ENCODE measurements at places on chromosomes 7 and 10.

- DNase-seq, result no peak
These were observed 304.1 kb downstream of the IPMK start for GRCh38 chr10:57963546-57963945.

- DNase-seq, result no peak
These were observed 35.2 kb upstream of the ITPRID1 start for GRCh38 chr7:31478721-31479120.

- DNase-seq, result no peak
These were observed 27.3 kb downstream of the DIP2C start for GRCh38 chr10:662223-662605.

GRCh38 chr7:40572810-40573465 lies 438.1 kb downstream of the SUGCT start:
- DNase-seq, result peak; percentile 84

DNA sequence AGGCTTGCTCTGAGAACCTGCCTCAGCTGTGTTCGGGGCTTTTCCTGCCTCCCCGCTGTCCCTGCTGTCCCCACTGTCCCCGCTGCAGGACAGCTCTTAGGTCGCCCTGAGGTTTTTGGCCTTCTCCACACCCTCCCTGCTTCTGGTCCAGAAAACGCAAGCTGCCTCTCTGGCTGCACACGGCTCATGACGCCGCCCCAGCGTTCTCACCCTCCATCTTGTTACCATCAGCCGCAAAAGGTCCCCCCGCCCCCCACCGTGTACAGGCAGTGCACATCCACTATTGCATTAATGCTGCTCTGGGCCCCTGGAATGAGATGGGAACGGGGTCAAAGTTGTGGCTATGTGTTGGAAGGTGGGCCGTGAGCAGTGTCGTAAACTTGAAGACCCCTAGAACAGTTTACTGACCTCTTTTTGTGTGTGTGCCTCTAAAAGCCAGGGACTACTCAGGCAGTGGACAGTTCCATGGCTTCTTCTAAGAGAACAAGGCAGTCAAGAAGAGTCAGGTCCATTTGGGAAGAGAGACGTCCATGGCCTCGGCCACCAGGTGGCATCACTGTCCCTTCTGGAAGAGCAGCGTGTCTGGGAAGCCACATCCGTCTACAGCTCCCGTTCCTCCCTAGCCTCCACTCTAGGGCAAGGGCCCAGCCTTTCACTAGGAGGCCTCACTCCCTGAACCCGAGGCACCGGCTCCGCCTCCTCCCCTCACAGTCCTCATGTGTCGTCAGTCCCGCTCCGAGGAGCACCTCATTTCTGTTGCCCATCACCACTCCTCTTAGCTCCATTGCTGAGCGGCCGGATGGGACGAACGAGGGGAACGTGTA lies 38.5 kb upstream of the MKRN1 start:
- peak; percentile 89 for DNase-seq

GRCh38 chr7:73742753-73743641 lies 4.4 kb upstream of the ABHD11 start:
- peak; percentile 21 for DNase-seq

- no peak for DNase-seq
These were observed at the start of gene RBP3 for GRCh38 chr10:47348138-47348651. Gene RBP3 (plus strand): TSS chr10:47348363. CDS start chr10:47348485, 122 bp downstream.

DNA sequence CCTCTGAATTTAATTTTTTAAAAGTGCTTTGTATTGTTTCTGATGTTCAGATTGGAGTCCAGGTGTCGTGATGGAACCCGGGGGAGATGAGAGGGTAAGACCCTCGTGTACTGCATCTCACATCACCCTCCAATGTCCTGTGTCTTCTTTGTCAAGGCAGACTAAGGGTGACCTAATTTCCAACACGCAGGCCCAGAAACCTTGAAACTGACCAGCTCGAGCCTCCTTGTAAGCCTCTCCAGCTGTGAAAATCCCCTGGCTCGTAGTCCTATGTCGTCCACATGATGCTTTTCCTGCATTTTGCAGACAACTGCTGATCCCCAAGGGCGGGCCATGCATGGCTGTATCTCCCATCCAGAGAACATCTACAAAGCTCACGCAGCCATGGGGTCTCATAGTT lies 220.2 kb downstream of the ARHGAP12 start:
- peak; percentile 30 for DNase-seq

- DNase-seq, result peak; percentile 51
These were observed 56.8 kb downstream of the PARP12 start for GRCh38 chr7:140005754-140006503.

DNA sequence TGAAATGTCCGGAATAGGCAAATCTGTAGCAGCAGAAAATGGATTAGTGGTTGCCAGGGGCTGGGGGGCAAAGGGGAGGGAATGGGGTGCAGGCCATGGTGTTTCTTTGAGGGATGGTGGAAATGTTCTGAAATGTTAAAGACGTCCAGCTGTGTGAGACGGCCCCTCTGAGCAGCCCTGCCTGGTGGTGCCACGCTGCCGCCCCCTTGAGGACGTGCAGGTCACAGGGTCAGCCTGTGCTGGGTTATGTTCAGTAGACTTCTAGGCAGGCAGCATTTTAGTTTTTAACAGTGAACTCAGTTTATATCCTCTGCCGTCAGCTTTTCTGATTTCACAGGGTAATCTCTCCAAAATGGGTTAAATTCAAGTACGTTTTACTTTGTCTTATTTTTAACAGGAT lies 9.4 kb downstream of the NUB1 start:
- DNase-seq, result no peak

- peak; percentile 47 for DNase-seq
These were observed 6.6 kb downstream of the AASS start for GRCh38 chr7:122137251-122138077.

DNA sequence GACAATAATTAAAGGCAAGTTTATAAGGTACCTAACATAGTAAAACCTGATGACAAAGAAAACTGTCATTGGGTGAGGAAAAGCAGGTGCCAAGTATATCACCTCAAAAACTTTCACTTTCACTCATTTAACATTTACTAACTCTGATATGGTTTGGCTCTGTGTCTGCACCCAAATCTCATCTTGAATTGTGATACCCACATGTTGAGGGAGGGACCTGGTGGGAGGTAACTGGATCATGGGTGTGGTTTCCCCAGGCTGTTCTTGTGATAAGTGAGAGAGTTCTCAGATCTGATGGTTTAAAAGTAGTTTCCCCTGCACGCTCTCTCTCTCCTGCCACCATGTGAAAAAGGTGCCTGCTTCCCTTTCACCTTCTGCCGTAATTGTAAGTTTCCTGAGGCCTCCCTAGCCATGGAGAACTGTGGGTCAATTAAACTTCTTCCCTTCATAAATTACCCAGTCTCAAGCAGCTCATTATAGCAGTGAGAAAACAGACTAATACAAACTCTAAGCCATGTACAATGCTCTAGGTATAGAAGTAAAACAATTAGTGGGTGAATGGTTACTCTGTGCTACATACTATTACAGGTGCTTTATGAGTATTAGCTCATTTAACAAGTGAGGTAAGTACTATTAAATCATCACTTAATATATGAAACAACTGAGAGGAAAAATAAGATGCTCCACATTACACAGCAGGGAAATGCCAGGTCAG lies 199.0 kb downstream of the CHCHD3 start:
- no peak for DNase-seq

DNA sequence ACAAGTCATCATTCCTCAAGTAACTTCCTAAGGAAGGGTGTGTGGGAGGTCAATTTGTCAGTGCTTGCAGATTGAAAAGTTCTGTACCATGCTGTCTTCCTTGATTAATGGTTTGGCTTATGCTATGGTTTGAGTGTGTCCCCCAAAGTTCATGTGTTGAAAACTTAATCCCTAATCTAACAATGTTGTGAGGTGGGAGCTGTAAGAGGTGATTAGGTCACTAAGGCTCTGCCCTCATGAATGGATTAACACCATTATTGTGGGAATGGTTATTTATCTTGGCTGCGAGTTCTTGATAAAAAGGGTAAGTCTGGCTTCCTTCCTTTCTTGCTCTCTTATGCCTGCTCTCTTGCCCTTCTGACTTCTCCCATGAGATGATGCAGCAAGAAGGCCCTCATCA lies 29.3 kb upstream of the TMEM229A start:
- DNase-seq, result no peak

- no peak for DNase-seq
These were observed 243.0 kb downstream of the ADRA2A start for GRCh38 chr10:111319866-111320265.

DNA sequence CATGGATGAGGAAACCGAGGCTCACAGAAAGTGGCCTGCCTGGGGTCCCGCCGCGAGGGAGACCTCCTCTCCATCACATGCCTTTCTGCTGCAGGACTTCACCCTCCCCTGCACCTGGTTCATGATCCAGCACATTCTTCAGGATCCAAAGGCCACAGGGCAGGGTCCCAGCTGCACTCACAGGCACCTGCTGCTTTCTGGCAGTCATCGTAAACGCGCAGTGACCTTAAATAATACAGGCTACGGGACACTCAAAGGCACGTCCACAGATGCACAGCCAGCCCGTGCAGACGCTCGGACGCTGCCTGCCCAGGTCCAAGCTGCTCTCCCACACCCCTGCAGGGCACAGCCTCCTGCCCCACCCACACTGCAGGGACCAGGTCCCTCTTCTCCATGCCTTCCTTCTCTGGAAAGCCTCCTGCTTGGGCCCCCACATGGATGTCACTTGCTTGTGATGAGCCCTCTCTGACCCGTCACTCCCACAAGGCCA lies 49.9 kb downstream of the CALML3 start:
- DNase-seq, result no peak

DNA sequence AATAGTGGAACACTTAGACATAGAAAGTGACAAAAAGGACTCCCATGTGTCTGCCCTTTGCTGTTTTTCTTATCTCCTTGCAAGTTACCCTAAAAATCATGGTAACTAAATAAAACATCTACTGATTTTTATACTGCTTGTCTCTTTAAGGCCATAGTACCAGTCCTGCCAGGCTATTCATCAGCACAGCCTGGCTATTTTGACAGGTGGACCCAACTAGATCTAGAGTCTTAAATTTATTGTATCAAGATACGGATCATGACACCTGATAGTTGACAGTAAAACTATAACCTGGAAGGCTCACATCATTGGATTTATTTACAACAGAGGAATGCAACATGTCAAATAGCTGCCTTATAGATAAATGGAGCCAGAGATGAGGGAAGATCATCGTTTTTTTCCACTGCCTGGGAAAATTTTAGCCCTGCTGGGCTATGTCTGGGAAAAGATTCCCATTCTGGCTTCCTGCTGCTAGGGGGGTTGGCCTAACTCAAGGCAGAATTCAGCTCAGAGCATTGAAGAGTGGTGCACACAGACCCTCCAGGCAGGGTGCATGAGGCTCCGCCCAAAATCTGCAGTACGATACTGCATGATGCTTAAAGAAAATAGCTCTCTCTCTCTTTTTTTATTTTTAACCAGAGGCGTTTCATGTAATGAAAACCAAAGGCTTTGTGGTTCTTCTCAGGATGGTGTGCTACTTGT lies 292.0 kb upstream of the FZD8 start:
- DNase-seq, result no peak

DNA sequence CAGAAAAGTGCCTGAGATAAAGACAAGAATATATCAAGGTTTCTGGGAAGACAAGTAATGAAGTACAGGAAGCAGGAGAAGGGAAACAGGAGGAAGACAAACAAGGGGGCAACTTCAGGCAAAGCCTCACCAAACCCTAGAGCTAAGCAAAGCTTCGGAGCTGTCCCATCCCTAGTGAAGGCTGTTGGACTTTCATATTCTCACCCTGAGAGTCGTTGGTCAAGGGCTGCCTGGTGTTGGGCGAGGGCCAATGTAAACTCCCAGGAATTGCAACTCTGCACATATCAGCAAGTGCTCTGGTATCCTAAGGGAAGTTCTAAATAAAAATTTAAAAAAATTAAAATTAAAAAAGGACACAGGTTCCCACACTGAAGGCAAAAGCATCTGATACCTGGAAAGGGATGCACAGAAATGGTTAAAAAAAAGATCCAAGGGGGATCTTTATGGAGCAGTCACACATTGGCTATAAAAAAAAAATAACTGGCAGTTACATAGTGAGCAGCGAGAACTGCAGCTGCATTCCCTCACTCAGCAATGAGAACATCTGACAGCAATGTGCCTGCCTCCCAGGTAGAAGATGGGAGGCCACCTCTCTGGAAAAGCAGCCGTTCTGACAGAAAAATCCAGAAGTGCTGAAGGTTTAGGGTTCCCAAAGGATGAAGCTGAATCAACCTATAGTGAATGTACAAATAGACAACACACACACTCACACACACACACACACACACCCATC lies 304.7 kb downstream of the WDR11 start:
- DNase-seq, result no peak

DNA sequence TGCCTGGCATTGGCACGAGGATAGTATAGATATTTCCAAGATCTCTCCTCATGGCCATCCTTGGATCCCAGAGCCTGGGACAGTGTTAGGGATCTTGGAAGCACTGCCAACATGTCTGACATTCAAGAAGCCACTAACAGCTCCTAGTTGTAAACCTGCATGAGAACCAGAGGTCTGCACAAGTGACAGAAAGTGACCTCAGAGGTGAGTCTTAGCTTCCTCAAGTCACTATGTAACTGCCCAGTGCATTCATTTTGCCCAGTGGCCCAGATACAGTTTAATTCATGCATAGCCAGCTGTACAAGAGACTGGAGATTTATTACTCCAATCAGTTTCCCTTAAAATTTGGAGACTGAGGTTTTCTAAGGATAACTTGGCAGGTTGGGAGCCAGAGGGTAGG lies 16.7 kb downstream of the SUGCT start:
- no peak for DNase-seq

DNA sequence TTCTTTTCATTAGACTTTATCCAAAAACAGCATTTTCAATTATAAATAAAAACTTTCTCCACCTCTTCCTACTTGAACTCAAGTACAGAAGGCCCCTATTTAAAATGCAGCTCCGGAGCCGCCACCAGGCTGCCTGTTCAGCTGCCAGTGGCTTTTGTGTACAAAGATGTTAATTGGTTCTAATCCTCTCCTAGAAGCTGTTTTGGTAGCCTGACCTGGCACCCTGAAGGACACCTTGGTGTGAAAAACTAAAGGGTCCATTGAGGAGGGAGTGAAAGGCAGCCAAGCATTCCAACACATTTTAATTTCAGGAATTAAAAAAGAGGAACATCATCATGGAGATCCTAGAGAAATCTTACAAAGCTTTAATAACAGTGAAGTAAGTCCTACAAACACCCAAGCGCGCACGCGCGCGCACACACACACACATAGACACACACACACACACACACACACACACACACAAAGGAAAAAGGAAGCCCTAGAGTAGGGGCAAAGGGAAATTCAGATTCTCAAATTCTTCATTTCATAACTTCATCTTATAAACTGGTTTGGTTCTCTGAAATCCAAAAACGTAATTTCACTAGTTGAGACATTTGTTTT lies 41.4 kb downstream of the VAX1 start:
- no peak for DNase-seq
